Right kidney (tissue), 9 donors: ENCODE measurements at places on chromosomes 2 and 18.

DNA sequence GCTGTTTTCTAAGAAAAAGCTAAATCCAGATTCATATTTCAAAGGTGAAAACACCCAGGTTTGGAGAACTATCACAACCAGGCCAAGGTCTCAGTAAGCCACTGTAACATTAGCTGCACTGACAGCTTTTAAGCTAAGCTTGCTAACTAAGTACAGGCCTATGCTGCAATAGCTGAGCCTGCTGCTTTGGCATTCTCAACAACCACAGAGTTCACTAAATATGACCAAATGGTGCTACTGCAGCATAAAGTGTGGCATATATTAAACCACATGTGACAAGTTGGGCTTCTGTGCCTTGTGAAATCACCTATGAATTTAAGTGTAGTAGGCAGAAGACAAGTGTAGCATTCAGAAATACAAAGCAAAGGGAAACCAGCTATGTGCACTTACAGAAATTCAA lies 206.7 kb downstream of the TCF4 start:
- no peak for DNase-seq

- no peak for DNase-seq
Measured at GRCh38 chr2:33577668-33578067, 21.4 kb downstream of the FAM98A start.

DNA sequence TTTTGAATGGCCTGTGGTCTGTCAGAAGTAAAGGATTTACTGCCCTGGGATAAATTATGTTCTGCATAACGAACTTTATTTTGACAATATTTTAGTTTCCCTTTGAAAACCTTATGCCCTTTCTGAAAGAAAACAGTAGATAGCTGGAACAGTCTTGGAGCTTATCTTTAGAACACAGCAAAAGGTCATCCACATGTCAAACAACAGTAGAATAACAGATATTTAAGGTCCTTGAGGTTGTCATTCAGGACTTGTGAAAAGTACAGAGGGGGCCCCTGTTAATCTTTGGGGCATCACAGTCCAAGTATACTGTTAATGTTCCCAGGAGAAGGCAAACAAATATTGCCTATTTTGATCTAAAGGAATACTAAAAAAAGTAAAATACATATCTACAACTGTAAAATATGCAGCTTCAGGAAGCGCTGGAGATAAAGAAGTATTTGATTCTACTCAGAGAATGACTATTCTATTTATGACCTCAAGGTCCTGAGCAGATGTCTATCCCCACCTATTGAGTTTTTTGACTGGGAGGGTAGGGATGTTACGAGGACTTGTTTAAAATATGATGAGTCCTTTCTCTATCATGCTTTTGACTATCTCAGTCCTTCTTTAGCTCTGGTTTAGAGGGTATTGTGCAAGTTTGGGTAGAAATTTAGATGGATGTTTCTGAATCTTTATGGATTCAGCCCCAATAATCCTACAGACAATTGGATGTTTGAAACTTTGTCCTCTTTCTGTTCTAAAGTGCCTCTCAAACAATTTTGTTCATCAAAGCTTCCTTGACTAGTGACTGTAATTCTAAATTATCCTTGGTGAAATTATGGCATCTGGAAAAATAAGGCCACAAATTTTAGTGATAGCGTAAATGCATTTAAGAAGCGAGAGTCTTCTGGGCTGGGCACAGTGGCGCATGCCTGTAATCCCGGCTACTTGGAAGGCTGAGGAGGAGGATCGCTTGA lies 25.1 kb upstream of the TMEM214 start:
- DNase-seq, result no peak

DNA sequence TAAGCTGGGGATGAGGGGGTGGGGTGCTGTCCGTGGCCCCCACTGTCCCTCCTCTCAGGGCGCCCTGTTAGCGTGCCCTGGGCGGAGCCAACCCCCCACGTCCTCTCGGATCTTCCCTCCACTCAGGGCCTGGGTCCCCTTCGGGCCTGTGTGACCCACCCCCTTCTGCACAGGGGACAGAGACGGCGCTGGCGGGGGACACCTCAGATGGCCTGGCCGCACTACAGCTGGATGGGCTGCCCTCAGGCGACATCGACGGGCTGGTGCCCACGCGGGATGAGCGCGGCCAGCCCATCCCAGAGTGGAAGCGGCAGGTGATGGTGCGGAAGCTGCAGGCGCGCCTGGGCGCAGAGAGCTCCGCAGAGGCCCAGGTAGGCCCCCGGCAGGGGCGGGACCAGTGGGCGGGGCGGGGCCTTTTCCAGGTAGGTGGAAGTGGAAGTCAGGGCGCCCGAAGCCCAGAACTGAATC lies 9.9 kb upstream of the KLHL30 start:
- DNase-seq, result no peak
